ENCODE measurements at places on chromosomes 1 and 21. TPM values are rescaled to one million over a fixed set of nuclear protein-coding genes. Genes with fewer than 3 reads are reported as not detected.

Gene ANKRD34A
- 0.56 TPM for total RNA-seq

DNA sequence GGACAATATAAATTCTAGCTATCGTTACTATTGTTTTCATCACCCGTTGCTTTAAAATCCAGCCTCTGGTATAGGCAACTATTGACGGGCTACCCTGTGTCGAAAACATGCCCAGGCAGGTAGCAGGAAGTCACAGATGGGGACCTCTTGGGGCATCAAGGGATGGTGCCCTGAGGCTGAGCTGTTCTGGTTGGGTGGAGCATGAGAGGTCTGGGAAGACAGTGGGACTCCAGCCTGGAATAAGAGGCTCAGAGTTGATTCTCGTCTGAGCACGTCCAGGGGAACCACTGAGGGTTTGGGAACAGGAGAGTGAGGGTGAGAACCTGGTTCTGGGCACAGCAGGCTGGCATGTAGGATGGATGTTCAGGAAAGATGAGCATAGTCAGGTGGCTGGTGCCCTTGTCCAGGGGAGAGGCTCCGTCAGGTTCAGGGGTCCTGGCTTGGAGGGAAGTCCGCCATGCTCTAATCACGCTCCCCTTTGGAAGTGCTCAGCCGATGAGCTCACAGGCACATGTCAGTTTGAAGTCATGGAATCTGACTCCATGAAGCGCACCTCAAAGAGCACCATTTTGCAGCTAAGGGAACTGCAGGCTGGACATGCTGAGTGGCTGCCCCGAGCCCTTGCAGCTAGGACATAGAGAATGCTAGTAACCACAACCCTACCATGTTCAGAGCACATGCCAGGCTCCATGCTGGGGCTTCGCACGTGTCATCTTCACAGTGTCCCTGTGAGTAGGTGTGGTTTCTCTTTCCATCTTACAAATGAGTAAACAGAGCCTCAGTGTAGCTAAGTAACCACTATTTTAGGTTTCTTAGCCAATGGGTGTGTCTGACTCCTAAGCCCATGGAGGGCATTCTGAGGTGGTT lies 21.0 kb downstream of the PCSK9 start:
- no peak for DNase-seq

Gene NBPF6
- total RNA-seq = not detected

GRCh38 chr1:15341634-15342407 lies 67.9 kb upstream of the EFHD2 start:
- peak; percentile 85 for DNase-seq

DNA sequence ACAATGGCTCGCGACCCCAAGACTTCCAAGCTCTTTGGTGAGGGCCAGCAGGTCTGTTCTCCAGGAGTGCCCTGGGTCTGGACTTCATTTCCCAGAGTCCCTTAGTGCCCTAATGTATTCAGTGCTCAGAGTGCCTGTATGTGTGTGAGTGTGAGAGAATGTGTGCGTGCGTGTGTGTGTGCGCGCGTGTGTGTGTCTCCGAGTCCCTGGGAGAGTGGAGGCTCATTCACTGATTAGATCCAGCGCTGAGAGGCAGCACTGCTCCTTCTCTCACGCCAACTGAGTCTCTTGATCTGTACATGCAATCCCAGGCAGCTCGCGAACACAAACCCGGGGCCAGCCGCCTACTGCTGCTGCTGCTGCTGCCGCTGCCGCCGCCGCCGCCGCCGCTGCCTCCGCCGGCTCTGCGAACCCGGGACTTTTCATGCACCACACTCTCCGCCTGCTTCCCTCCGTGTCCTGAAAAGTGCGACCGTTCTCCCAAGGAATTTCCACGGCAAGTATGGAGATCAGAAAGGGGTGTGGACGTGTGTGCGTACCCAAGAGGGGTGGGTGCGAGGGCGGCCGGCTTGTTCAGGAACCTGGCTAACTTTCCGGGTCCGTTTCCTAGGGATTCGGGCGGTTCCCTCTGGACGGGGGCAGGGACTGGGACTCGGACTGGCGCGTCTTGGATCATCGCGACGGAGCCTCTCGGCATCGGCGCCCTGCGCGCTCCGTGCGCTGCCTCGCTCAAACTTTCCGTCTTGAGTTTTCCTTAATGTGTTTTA lies at the start of gene RNF220:
TSS of gene RNF220 (plus strand) at position 225 of the 767 bp plus-strand sequence.
- peak; percentile 52 for DNase-seq

GRCh38 chr1:181987996-181988395 lies 73.5 kb downstream of the ZNF648 start:
- DNase-seq = no peak

Gene TMPRSS15
- total RNA-seq = not detected

All from IMR-90 (cell line).